IPS-NIHi11 (cell line): ENCODE measurements at places on chromosomes 6 and 20.

DNA sequence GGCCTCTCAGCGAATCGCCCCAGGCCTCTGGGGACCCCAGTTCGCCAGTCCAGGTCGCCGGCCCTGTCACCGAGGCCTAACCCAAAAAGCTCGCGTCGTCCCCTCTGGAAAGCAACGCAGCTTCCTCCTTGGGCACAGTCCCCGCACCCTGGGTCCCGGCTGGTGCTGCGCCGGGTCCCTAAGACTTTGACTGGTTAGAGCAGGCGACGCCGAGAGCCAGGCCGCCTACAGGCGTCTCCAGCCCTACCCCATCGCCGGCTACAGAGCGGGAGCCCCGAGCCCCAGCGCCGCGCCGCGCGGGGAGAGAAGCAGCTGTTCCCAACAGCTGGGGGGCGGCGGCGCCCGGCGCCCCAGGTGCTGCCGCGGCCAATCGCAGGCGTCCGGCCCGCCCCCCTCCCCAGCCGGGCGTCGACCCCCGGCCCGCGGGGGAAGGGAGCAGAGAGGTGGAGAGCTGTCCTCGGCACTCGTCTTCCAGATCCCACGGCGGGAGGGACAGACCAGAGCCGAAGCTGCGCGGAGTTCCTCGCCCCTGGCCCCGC is 540 bp upstream of the RBM24 start:
- peak; percentile 58 for DNase-seq

DNA sequence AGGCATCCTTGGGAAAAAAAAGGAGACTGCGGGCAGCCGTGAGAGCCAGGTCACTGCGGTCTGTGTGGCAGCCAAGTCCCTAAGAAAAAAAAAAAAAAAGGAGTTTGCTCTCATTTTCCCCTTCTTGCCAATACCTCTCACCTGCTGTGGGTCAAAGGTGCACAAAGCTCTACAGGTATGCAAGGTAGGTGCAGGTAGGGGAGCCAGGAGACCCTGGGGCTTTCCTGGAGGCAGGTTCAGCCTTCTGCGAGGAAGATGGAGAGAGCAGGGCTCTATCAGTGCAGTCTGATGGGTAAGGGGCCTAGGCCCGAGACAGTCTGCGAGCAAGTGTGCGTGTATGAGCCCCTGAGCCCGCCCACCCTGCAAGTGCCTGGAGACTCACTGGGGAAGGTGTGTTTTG is 12.3 kb upstream of the SNAI1 start:
- no peak for DNase-seq

- no peak for DNase-seq
Measured at GRCh38 chr6:104087765-104088164, 772.0 kb downstream of the HACE1 start.

DNA sequence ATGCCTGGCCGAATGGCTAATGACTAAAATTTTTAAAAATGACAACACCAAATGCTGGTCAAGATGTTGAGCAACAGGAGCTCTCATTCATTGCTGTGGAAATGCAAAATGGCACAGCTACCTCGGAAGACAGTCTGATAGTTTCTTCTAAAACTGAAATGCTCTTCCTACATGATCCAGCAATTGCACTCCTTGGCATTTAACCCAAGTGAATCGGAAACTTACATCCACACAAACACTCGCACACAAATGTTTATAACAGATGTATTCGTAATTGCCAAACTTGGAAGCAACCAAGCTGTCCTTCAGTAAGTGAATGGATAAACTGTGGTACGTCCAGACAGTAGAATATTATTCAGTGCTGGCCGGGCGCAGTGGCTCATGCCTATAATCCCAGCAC is 56.4 kb upstream of the NCOA3 start:
- DNase-seq = no peak

DNA sequence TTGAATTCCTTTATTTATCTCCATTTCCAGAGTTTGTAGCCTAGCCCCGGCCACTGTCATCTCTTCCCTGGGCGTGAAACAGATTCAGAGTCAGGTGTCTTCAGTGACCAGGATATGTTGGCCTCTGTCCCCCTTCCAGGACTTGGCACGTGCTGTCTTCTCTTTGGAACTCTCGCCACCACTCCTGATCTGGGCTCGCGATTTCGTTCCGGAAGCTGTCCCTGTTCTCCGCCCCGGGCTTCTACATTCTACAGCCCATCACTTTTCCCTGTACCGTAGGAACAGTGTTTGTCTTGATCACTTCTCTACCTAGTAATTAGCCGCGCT is 739 bp downstream of the GSS start:
- peak; percentile 41 for DNase-seq

GRCh38 chr20:21325296-21325695 is 22.2 kb downstream of the XRN2 start:
- no peak for DNase-seq

GRCh38 chr20:39660226-39660625 is 698.1 kb downstream of the DHX35 start:
- no peak for DNase-seq

- no peak for DNase-seq
Measured at GRCh38 chr6:88655586-88655985, 307.8 kb downstream of the RNGTT start.

DNA sequence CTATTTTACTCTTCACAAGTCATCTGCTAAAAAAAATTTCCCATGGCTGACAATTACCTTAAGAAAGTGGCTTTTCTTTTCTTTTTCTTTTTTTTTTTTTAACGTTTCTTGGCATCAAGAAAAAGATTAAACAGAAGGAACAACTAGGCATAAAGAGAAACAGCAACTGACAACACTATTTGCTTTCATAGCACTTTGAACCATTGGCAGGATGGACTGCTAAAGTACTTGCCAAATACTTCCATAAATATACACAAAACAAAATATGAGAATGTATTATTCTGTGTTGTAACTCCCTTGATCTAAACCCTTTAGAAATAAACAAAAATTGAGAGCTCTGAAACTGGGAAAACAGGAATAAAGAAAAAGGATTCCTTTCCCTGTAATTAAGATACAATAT is 20.0 kb upstream of the PLN start:
- no peak for DNase-seq

- DNase-seq = no peak
Measured at GRCh38 chr20:13286052-13286451, 65.0 kb downstream of the ISM1 start.

GRCh38 chr20:31817461-31817860 is 1.7 kb upstream of the MYLK2 start:
- no peak for DNase-seq

DNA sequence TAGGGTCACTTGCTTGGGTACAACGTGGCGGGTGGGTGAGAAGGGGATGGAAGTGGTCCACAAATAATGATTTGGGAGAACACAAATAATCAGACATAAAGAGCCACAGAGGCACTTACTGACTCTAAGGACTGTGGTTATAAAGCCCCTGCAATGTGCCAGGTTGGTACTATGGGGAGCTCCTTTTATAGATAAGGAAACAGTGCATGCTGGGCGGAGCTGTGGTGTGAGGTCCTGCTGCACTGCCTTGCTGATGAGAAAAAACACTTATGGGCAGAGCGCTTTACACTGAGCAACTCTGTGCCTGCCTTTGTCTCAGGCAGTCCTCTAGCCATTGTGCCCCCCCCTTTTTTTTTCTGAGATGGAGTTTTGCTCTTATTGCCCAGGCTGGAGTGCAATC is 29.1 kb upstream of the SCRT2 start:
- DNase-seq = no peak
